ENCODE measurements at places on chromosomes 5 and 9. TPM values are rescaled to one million over a fixed set of nuclear protein-coding genes. Genes with fewer than 3 reads are reported as not detected.

The CFAP157 gene
- 0.29 TPM for total RNA-seq

DNA sequence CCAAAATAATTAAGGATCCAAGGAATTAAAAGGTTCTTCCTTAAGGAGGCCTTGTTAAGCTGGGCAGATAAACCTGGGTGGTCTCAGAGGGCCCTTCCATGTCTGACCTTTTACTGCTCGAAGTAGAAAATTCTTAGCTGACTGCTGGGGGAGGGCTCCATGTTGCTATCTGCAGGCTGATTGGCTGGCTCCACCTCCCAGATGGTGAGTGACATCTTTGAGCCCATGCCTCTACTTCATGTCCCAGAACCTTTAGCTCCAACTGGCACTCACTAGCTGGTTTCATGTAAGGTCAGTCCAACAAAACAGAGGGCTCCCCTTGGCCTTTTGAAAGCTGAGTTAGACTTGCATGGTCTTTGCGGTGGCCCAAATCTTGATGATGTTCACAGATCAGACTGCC is 188.2 kb downstream of the PAX5 start:
- H3K36me3 ChIP-seq, result no peaks in the 10 kb centered on the region
- no peak overlapping the region for H3K27ac ChIP-seq
- no peaks in the 10 kb centered on the region for H3K4me1 ChIP-seq
- H3K27me3 ChIP-seq, result no peaks in the 10 kb centered on the region

The FER gene
- 25.1 TPM for total RNA-seq

- no peak for DNase-seq
- H3K4me3 ChIP-seq, result no peak overlapping the region
- H3K36me3 ChIP-seq, result no peaks in the 10 kb centered on the region
- H3K27me3 ChIP-seq, result no peaks in the 10 kb centered on the region
Measured at GRCh38 chr5:32503261-32503660, 58.7 kb upstream of the ZFR start.

The KIF24 gene
- 0.95 TPM for total RNA-seq

The NMUR2 gene
- total RNA-seq, result not detected

DNA sequence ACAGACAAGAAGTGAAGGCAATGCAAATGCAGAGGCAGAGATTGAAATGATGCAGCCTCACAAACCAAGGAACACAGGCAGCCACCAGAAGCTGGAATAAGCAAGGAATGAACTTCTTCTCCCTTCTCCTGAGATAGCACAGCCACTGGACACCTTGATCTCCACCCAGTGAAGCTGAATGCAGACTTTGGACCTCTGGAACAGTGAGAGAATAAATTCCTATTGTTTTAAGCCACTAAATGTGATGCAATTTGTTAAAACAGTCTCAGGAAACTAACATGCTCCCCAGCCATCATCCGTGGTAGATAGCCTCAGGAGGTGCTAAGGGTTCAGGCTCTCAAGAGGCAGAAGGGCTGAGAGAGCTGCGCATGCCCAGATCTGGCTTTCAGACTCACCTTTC is 512.2 kb upstream of the ZNF608 start:
- no peak overlapping the region for H3K4me3 ChIP-seq
- no peaks in the 10 kb centered on the region for H3K27me3 ChIP-seq
- H3K27ac ChIP-seq, result no peak overlapping the region
- no peaks in the 10 kb centered on the region for H3K4me1 ChIP-seq
- no peaks in the 10 kb centered on the region for H3K36me3 ChIP-seq

DNA sequence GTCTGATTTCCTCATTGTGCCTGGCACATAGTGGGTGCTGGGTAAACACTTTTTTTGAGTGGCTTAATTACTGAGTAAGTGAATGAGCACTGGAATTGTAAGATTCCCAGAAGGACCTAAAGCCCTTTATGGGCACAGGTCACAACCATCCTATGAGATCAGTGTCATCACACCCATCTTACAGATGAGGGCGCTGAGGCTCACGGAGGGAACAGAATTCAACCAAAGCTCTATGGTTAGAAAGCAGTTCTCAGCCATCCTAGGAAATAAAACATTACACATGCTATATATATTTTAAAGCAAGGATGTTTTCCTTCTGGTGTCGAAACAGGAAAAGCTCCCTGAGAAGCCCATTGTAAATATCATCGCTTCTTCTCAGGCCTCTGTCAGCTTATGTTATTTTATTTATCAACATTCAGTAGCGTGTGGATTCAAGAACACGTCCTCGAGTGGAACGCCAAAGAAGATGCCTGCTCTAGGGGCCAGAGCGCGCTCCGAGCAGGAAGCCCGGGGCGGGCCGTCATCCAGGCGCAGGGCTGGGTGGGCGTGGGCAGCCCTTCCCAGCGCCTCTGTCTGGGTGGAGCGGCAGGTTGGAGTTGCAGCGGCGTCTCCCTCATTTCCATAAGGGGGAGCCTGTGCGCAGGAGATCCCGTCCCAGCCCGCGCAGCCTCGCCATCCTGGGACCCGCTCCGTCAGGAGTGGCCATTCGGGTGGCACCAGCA is 155.8 kb upstream of the SMIM23 start:
- no peak for DNase-seq
- H3K4me1 ChIP-seq, result no peaks in the 10 kb centered on the region
- no peaks in the 10 kb centered on the region for H3K36me3 ChIP-seq
- peaks cover 10% of the 10 kb centered on the region for H3K27me3 ChIP-seq
- H3K4me3 ChIP-seq, result no peak overlapping the region

GRCh38 chr9:82034956-82035731 is 46.6 kb downstream of the SPATA31D1 start:
- no peaks in the 10 kb centered on the region for H3K36me3 ChIP-seq
- no peak overlapping the region for H3K27ac ChIP-seq
- no peak for DNase-seq
- no peaks in the 10 kb centered on the region for H3K27me3 ChIP-seq
- H3K4me3 ChIP-seq, result no peak overlapping the region

The SHOC1 gene
- total RNA-seq, result 5.0 TPM

The PPP2R2B gene
- total RNA-seq, result 4.9 TPM

GRCh38 chr5:83543898-83544297 is 72.4 kb downstream of the VCAN start:
- no peak for DNase-seq
- no peak overlapping the region for H3K27ac ChIP-seq
- no peaks in the 10 kb centered on the region for H3K36me3 ChIP-seq
- H3K27me3 ChIP-seq, result no peaks in the 10 kb centered on the region

The GPBP1 gene
- total RNA-seq, result 66.8 TPM

DNA sequence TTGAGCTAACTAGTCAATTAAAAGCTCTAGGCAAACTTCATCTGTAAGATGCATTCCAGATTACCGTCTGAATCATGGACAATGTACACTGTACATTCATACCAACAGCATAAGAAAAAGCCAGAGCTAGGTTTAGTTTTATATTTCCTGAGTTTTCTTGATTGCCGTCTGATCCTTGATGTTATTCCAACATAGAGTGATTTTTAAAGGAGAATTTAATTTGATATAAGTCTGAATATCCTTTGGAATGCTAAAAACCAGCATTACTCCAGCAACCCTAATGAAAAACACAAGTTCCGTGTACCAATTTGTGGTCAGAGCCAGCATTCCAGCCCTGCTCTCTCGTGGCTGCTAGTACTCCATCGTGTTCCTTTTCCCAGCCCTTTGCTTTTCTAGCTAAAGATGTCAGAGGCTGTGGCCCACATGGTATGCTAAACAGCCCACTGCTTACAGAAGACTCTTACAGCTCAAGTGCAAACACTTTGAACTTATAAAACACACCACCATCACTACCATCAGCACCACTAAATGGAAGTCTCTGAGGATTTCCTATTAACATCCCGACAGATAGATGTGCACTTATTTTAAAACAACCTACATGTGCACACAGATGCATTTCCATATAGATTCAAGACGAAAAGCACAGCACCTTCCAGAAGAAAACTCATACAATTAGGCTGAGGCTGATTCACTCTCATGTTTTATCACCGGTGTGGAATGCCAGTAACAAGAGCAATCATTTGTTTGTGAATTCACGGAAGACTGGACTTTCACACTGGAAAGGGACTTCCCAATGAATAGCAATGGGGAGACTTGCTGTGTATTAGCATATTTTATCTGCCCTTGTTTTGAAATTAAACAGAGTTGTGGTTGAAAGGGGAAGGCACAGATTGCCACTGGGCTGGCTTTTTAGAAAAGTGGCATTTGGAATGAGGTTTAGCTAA is 246.9 kb upstream of the GAS1 start:
- no peaks in the 10 kb centered on the region for H3K4me1 ChIP-seq
- H3K4me3 ChIP-seq, result no peak overlapping the region
- no peaks in the 10 kb centered on the region for H3K36me3 ChIP-seq
- H3K27me3 ChIP-seq, result no peaks in the 10 kb centered on the region

DNA sequence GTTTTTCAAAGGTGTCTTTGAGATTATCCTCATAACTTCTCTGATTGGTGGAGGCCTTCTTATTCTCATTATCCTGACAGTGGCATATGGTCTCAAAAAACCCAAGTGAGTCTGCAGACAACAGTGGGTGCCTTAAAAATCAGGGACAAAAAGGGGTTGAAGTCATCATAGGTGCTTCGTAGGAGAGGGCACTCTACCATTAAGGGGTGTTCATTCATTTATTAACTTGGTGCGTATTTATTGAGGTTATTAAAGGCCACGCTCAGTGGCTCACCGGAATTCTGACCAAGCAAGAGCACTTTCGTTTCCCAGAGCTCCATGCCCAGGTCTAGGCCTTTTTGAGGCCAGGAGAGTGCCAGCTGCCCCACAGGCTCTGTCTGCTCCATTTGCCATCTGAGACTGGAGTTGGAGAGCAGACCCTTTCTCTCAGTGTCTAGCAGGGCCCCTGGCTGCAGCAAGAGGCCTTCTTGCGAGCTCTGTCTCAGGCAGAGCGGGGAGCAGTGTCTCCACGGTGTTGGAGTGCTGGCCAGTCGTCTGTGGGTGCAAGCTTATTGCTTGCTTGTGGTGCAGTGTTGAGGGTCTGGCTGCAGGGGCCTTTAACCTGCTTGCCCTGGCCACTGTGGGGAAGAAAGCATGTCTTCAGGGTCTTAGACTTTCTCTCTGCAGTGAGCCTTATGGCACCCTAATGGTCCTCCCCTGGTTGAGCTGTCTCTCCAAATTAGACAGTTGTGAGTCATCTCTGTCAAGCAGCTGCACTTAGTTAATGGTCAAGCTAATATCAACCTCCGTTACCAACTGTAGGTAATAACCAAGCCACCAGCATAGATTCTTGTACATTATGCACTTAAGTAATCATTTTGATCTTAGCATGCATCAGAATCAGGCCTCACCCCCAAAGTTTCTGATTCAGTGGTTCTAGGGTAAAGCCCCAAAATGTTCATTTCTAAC is 62.6 kb downstream of the IL31RA start:
- H3K27ac ChIP-seq, result no peak overlapping the region
- H3K4me3 ChIP-seq, result no peak overlapping the region
- no peak for DNase-seq
- no peaks in the 10 kb centered on the region for H3K4me1 ChIP-seq
- no peaks in the 10 kb centered on the region for H3K36me3 ChIP-seq

- no peak overlapping the region for H3K27ac ChIP-seq
- H3K4me3 ChIP-seq, result no peak overlapping the region
- DNase-seq, result no peak
- no peaks in the 10 kb centered on the region for H3K4me1 ChIP-seq
Measured at GRCh38 chr5:180370861-180371641, 17.9 kb upstream of the GFPT2 start.

DNA sequence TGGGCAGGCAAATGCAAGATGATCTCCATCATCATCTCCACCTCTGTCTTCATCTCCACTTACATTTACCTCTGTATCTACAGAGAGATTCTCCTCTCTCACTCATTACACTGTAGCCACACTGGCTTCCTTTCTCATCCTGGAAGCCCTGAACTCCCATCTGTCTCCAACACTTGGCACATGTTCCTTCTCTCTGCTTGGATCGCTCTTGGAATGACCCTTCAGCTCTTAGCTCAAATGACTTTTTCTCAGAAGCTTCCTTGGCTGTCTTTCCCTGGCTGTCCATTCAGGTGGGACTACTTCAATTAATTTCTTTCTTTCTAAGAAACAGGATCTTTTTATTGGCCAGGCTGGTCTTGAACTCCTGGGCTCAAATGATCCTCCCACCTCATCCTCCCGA is 120.0 kb upstream of the KLF4 start:
- H3K4me1 ChIP-seq, result no peaks in the 10 kb centered on the region
- H3K27me3 ChIP-seq, result no peaks in the 10 kb centered on the region
- no peaks in the 10 kb centered on the region for H3K36me3 ChIP-seq

- no peak overlapping the region for H3K4me3 ChIP-seq
- H3K27ac ChIP-seq, result no peak overlapping the region
Measured at GRCh38 chr5:133256276-133256675, 204.5 kb downstream of the HSPA4 start.

GRCh38 chr9:129597355-129598088 is 23.4 kb downstream of the C9orf50 start:
- peak overlapping the region; percentile 51 for H3K4me3 ChIP-seq
- no peaks in the 10 kb centered on the region for H3K27me3 ChIP-seq
- H3K4me1 ChIP-seq, result peaks cover 17% of the 10 kb centered on the region
- DNase-seq, result peak; percentile 75
- H3K36me3 ChIP-seq, result no peaks in the 10 kb centered on the region

The FAM200C gene
- total RNA-seq, result 3.4 TPM

The ENHO gene
- not detected for total RNA-seq

GRCh38 chr5:110815916-110816605 is 77.3 kb downstream of the SLC25A46 start:
- no peaks in the 10 kb centered on the region for H3K36me3 ChIP-seq
- DNase-seq, result no peak
- no peak overlapping the region for H3K4me3 ChIP-seq
- no peaks in the 10 kb centered on the region for H3K27me3 ChIP-seq

DNA sequence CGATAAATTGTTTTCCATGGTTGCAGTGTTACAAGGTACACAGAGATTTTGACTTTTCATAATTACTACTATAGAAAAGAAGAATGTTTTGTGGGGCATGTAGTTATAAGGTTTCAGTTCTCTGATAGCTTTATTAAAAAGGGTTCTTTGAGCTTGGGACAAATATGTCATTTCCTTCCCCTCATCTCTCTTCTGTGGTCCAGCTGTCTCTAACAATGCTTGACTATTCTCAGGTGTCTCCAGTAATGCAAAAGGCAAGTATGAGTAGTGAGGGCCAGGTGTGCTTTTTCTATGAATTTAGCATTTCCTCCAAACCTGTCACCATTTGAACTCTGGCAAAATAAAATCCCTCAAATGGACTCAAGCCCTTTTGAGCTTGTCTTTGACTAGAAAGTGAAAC is 84.3 kb downstream of the SLF1 start:
- H3K36me3 ChIP-seq, result no peaks in the 10 kb centered on the region
- no peak overlapping the region for H3K4me3 ChIP-seq
- no peaks in the 10 kb centered on the region for H3K4me1 ChIP-seq

The C5orf52 gene
- total RNA-seq, result not detected

The SNX24 gene
- total RNA-seq, result 12.7 TPM

GRCh38 chr5:19001539-19001938 is 986.5 kb downstream of the CDH18 start:
- no peak overlapping the region for H3K27ac ChIP-seq
- H3K27me3 ChIP-seq, result no peaks in the 10 kb centered on the region
- no peak for DNase-seq
- H3K4me1 ChIP-seq, result no peaks in the 10 kb centered on the region
- no peak overlapping the region for H3K4me3 ChIP-seq

GRCh38 chr5:132640613-132641012 is 17.4 kb upstream of the IL13 start:
- no peak overlapping the region for H3K27ac ChIP-seq
- DNase-seq, result no peak
- peaks cover 52% of the 10 kb centered on the region for H3K36me3 ChIP-seq

The C5orf22 gene
- 18.4 TPM for total RNA-seq

The HTR1A gene
- not detected for total RNA-seq

The PDE6A gene
- total RNA-seq, result 1.3 TPM
